Hepatic stellate cell (primary cell): ENCODE measurements at places on chromosomes 4 and X.

GRCh38 chrX:69179380-69179911 lies 14.2 kb upstream of the PJA1 start:
- DNase-seq = no peak

DNA sequence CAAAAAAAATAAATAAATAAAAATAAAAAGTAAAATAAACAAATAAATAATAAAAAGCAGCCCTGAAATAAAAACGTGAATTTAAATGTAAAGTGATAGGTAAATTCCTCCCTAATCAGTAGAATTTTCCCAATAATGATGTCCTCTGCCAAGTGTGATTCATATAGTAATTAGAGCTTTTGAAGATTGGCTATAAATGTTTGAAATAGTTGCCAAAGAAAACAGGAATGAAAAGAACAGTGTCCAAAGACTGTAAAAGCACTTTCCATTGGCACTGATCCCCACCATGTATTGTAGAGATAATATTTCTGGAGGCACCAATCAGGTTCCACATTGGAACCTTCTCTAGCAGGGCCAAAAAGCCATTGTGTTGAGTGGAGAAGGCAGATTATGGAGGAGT lies 25.9 kb upstream of the SMARCAD1 start:
- DNase-seq = no peak

- no peak for DNase-seq
Measured at GRCh38 chr4:8212622-8213021, 13.5 kb downstream of the SH3TC1 start.

DNA sequence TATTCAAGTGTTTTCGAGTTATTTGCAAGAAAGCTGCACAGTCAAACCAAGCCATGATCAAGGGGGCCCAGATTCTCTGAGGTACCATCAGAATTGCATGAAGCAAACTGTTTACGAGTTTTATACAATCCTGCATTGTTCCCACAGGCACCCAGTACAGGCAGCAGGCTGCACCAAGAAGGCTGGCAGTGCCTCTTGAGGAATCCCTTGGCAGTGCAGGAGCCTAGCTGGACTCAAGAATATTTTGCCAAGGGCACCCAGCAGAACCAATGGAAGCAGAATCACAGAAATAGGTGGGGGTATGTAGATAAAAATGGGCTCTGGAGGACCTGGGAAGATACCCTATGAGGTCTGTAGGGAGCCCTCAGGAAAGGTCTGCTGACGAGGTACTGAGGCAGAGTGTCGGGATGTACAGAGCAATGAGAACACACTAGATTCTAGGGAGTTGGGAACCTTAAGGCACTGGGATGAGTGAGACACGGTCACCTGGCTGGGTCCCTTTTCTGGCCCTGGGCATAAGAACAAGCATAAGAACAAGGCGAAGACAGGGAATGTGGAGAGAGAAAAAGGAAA lies 2.5 kb upstream of the PLP1 start:
- peak; percentile 26 for DNase-seq

- no peak for DNase-seq
Measured at GRCh38 chr4:23920716-23921446, 31.0 kb upstream of the PPARGC1A start.

GRCh38 chr4:128287141-128287870 lies at the start of gene PGRMC2:
Gene PGRMC2 (minus strand): TSS chr4:128287813. CDS start chr4:128287790, 23 bp downstream.
- DNase-seq = peak; percentile 12

DNA sequence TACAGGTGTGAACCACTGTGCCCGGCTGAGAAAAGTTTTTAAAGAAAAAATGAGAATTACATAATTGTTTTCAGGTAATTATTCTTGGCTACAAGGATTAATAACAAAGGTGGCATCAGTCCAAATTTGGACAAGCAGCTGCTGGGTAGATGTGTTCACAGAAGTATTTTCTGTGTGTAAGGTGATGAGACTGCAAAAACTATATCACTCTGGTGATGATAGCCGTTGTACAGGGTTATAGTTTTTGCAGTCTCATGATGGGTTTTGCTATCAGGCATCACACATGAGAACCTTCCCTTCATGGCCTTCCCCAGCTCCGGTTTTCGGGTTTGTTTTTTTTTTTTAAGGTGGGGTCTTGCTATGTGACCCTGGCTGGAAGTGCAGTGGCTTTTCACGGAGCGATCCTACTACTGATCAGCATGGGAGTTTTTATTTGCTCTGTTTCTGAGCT lies 5.1 kb upstream of the SLC10A3 start:
- no peak for DNase-seq

DNA sequence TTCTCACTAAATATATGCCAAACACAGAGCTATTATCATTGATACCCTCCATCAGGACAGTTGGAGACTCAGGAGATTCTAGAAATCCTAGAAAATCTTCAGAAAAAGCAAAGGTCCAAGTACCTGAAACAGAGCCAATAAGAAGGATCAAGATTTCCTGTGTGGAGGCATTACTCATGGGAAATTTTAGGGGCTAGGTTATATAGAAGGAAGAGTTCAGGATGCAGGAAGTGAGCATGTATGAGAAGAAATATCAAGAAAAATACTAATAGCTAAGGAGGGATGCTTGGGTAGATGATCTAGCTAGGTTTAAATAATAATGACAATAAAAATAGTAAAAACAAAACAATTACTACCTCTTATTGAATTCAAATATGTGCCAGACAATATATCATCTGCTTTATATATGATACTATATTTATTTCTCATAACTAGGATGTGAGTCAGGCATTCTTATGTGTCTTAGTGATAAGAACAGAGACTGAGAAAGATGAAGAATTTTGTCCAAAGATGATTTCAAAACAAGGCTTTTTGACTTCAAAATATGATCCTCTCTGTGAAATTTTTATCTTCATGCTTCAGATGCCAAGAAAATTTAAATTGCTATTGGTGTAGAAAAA lies 66.4 kb upstream of the HHIP start:
- DNase-seq = no peak
